Suprapubic skin (tissue), 4 donors: ENCODE measurements at places on chromosomes 12 and 14.

- DNase-seq = no peak
Observed at GRCh38 chr12:47941871-47942613, 21.4 kb upstream of the TMEM106C start.

- DNase-seq = no peak
Observed at GRCh38 chr14:100629696-100630095, 42.5 kb upstream of the BEGAIN start.

- no peak for DNase-seq
Observed at GRCh38 chr12:10372559-10372958, 17.3 kb downstream of the KLRK1 start.

- no peak for DNase-seq
Observed at GRCh38 chr12:77339610-77340009, 274.2 kb upstream of the E2F7 start.

DNA sequence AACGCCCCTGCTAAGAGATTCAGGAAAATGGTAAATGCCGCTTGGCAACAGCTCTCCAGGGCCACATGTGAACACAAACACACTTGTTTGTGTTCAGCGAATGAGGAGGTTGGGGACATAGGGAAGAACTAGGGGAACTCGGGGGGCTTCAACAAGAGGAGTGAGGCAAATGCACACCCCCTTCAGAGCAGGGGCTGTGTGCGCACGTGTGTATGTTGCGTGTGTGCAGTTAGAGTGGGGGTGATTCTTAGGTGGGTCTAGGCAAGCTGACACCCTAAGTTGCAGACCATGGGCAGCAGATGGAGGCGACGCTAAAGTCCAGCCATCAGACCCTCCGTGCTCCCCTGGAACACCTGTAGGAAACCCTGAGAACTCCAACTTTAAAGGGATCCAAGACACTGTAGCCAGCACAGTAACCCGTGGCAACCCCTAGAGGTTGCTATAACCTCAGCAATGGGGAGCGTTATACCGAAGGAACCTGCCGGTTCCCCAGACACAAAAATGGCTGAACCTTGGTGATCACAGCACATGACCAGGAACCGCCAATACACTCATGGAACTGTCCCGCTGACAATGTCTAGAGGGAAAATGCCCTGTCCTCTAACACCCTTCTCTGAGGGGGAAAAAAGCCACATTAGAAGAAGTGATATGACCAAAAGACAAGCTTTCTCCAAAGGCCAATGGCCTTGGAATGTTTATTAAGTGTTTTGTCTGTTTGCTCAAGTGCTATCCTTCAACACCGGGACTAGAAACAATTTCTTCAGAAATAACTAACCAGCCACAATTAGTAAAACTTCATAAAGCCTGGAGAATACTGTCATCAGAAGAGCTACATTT, 86.5 kb upstream of the CEP83 start:
- no peak for DNase-seq

DNA sequence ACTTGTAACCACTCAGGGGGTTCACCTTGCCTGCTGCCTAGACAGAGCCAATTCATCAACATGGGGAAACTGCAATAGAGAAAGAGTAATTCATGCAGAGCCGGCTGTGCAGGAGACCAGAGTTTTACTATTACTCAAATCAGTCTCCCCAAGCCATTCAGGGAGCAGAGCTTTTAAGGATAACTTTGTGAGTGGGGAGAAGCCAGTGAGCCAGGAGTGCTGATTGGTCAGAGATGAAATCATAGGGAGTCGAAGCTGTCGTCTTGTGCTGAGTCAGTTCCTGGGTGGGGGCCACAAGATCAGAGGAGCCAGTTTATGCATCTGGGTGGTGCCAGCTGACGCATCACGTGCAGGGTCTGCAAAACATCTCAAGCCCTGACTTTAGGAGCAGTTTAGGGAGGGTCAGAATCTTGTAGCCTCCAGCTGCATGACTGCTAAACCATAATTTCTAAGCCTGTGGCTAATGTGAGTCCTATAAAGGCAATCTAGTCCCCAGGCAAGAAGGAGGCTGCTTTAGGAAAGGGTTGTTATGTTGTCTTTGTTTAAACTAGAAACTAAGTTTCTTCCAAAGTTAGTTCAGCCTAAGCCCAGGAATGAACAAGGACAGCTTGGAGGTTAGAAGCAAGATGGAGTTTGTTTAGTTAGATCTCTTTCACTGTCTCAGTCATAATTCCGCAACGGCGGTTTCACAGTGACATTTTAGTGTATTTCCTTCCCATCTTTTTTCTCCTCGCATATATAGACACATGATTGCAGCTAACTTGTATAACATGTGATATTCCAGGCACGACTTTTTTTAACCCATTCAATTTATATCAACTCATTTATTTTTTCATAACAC, 68.9 kb upstream of the NCOR2 start:
- no peak for DNase-seq

DNA sequence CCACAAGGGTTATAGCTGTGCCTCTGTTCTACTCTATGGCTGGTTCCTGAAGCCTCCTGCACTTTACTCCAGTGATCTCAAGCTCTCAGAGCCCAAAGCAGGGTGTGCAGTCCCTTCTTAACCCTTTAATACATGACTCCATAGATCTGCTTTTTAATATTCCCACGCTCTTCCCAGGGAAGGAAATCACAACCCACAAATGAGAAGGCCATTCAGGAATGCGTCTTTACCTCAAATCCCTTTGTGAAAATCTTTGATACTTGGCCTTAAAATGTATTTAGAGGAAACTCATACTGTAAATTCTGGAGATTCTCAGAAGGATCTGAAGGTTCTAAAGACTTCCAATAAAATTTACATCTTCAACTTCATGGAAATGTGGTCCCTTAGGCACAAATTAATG, 17.0 kb downstream of the NID2 start:
- no peak for DNase-seq

DNA sequence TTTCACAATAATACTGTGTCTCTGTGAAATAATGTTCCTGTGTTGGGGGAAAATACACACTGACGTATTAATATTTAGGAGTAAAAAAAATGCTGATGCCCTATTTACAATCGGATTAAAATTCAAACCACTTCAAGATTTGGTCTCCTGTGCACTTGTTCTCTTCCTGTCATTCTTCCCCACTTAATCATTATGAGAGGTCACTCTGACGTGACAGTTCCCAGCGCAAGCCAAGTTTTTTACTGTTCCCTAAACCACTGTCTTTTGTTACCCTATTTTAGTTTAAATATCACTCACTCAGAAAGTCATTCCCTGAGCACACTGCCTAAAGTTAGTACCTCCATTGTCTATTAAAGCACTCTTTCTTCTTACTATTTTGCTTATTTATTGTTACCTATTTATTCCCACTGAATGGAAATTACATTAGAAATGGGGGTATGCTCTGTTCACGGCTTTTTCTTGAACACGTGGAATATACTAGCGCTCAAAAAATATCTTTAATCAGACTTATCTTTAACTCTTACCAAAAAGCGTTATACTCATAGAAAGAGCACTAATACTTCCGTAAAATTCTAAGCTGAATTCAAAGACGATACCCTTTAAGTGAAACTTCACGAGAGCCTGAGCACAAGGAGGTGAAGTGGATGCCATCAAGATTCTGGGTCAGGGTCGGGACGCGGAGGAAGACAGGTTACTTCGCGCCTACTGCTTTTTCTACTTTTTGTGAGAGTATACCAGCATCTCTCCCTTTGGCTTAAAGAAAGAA, 670 bp upstream of the PSMA3 start:
- no peak for DNase-seq

DNA sequence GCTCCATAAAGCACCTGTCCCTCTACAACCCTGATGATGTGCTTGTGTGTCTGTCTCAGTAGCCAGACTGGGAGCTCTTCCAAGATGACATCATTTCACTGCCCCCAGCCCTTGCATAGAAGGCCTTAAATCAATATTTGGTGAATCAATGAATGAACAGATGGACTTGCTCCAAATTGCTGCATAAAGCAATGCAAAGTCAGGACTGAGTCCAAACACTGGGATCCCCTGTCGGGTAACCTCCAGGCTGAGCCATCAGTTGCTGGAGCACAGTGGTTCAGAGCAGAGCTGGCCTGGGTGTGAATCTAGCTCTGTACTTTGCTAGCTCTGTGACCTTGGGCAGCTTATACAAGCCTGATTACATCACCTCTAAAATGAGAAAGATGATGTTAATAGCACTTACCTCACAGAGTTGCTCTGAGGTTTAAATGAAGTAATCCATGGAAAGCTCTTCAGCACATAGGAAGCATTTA, 120.3 kb upstream of the VASH1 start:
- peak; percentile 45 for DNase-seq

DNA sequence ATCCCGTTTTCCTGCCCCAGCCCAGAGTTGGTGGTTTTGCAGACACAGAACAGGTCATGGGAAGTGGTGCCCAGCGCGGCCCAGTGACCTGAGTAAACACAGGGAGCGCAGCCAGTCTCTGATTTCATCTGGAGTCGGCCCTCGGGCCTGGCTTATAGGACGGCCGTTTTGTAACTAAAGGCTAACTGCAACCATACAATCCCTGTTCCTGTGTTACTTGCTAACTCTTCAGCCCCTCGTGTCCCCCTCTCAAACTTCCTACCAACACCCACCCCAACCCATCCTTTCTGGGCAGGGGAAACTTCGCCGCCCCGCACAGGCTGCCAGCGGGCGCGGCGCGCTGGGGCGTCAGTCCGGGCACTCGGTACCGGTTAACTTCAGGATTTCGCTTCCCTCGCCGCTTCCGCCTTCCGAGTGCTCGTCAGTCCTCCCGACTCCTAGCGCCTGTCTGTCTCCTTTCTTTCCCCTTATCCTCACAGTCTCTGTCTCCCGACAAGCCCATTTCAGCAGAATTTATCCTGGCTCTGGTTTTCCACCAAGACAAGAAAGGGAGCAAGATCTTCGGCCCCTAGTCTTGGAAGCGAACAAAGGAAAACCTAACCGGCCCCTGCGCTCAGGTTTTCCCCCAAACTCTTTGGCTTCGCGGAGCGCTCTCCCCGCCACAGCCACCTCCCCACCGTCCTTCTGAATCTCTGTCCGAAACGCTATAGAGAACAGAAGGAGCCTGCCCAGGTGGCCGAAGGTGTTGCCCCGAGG, 2.0 kb downstream of the SIX1 start:
- DNase-seq = no peak

GRCh38 chr14:90797919-90798318, 18.3 kb downstream of the TTC7B start:
- no peak for DNase-seq

DNA sequence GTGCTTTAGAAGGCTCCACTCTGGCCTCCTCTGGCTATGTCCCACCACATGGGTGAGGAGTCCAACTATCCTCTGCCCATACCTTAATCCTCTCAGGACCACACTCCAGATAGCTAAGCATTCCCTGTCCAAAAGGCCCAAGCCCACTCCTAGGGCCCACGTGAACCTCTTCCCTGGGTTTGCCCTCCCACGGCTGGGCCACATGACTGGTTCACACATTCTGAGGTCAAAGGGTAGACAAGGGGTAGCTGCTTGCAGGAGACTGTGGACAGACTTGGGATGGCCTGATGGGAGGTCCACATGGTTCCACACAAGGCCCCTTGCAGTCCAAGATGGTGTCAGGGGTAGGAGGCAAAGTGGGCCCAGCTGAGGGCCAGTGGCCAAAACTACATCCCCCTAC, 6.0 kb upstream of the PCK2 start:
- DNase-seq = no peak

DNA sequence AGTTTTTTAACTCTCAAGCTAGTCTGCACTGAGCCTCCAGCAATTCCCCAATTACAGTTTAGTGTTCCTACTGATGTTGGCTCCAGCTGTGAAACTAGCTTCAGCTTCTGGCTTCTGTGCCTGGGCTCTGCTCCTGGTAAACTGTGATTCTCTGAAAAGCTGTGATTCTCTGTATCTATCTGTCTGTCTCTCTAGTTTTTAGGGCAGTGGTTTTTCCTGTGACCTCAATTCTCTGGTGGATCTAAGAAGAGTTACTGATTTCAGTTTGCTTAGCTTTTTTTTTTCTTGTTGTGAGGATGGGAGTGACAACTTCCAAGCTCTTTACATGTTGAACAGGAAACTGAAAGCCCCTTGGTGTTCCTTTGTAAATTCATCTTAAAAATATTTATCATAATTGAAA, 3.8 kb upstream of the HIF1A start:
- no peak for DNase-seq

DNA sequence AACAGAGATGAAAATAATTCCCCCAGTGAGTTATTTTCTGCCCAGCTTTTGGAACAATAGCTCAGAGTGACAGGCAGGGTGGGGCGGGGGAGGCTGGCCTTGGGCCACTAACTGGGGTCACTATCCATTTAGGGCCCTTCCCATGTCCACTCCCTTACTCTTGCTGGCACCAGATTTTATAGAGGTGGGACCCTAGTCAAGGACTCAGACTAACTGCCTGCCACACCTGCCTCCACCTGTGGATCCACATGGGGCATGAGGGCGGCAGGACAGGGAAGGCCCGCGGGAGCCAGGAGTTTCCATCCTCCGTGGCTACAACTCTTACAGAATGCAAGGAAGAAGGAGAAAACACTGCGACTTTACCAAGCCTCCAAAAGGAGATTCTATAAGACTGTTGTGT, 10.1 kb downstream of the VDR start:
- no peak for DNase-seq

- DNase-seq = no peak
Observed at GRCh38 chr12:63917864-63918799, 73.6 kb downstream of the SRGAP1 start.

- no peak for DNase-seq
Observed at GRCh38 chr12:1620092-1620491, 8.9 kb upstream of the WNT5B start.

DNA sequence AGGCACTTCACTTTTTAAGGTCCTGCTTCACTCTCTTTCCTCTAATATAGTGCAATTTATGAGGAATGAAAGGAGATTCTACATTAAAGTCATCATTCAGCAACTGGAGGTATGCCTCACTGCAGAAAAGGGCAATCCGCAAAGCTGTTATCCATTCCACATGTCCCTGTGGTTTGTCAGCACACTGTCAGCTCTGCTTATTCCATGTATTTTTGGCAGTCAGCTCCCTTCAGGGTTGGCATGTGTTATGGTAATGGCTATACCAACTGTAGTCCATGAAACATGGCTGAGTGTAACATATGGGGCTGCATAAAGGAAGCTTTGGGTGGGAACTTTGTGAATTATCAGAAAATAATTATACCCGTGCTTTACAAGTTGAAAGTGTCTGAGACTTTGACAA, 154.1 kb downstream of the GALC start:
- DNase-seq = no peak

DNA sequence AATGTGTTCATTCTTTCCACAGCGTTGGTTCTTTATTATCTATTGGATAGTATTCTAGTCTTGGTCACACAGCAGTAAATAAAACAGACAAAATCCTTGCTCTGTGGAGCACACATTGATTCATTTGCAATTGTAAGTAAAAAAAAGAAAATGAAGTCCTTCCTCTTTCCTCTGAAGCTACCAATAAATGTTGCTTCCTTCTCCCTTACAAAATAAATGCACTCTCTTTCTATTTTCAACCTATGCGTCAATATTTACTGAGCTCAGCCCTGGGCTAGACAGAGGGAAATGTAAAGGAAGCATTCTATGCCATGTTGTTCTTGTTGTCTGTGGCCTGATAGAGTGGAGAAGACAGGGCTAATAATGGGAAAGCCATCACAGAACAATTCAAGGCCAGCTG, 2.9 kb downstream of the ABHD12B start:
- DNase-seq = no peak

- no peak for DNase-seq
Observed at GRCh38 chr12:77521508-77522115, 309.1 kb upstream of the NAV3 start.
